NCI-H510A (cell line): ENCODE measurements at places on chromosomes 6 and 20.

GRCh38 chr6:39430871-39431523 is 108.5 kb upstream of the KCNK16 start:
- DNase-seq = peak; percentile 92

DNA sequence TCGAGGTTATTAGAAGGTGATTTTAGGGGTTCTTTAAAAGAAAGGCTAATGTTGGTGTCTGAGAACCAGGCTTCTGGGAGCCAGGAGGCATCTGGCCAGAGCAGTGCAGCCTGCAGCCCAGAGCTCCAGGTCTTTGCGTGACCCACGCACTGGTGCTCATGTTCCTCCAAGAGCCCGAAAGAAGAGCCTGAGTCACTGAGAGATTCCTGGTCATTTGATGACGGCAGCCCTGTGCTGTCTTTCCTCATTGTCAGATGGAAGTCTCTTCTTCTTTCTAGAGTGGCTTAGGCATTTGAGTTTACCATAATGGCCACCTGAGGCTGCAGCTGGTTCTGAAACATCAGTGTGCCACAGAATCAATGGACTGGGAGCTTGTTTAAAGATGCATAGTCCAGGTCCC is 46.4 kb downstream of the CD109 start:
- DNase-seq = no peak

DNA sequence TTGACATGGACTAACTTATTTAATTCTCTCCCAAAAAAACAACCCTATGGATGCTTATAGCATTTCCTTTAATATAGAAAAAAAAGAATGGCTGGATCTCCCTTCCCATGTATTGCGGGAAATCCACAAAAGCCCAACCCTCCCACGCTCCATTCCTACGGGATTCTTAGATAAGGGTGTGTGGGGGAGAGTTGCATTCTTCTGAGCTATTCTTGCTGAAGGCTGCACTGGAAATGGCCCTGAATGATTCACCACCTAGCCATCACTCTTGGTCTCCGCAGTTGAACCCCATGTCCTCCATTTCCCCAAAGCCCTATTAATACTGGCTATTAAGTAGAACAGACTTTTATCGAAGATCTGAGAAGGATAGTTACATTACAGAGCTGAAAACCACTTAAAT is 41.9 kb upstream of the ADGRF5 start:
- DNase-seq = no peak

- no peak for DNase-seq
Measured at GRCh38 chr6:166483573-166484250, 101.0 kb upstream of the MPC1 start.

- DNase-seq = no peak
Measured at GRCh38 chr6:136655239-136656014, 105.2 kb upstream of the MAP7 start.

GRCh38 chr6:2376429-2377355 is 131.3 kb upstream of the GMDS start:
- no peak for DNase-seq

GRCh38 chr6:95804847-95805541 is 210.8 kb upstream of the FUT9 start:
- no peak for DNase-seq

GRCh38 chr6:133179481-133179880 is 61.7 kb upstream of the EYA4 start:
- DNase-seq = no peak

DNA sequence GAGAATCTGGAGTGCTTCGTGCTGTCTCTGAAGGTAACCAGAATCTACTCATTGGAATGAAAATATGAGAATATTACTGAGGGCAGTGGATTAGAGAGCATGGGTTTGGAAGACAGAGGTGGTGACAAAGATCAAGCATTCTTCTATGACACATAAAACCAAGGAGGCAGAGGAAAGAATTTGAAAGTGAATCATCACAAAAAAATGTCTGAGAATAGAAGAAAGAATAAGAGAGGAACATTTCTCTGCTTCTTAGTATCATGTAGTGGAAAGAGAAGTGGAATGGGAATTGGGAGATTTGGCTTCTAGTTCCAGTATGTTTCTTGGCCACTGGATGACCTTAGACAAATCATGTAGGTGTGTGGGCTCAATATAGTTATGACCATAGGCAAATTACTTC is 474.0 kb downstream of the TFAP2B start:
- DNase-seq = no peak

DNA sequence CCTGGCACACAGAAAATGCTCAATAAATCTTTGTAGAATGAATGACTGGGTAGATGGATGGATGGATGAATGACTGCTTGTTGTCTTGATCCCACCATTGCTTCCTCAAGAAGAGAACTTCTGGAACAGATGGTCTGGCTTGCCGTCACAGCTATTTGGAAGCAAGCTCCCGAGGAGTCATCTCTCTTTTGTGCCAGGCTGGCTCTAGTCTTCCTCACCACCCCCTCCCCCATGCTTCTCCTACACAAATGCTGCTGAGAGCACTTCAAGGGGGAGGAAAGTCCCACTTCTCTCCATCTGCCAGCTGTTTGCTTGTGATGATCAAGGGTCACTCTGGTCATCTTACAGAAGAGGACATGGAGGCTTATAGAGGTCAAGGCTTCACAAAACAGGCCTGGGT is 11.6 kb upstream of the KCNG1 start:
- no peak for DNase-seq

GRCh38 chr20:61973515-61974356 is 91.9 kb downstream of the TAF4 start:
- no peak for DNase-seq

GRCh38 chr20:10090588-10091166 is 55.9 kb downstream of the ANKEF1 start:
- DNase-seq = peak; percentile 32

DNA sequence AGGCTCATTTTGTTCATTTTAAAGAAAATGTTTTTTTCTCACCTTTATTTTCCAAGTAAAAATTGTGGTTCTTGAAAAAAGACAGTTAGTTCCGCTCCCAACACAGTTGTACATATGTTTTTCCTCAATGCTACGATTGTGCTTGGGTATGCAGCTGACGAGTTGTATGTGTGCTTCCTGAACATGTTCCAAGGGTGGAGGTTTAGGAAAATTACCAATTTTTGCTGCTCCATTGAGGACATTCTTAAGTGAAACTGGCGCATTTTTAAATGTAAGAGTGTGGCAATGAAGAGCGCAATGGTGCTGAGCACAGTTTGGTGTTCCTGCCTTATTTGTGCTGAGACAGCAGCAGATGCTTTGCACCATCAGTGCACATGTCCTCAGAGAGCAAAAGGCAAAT is 70.3 kb upstream of the CLDN20 start:
- DNase-seq = no peak
